Inflammatory macrophage (primary cell): ENCODE measurements at places on chromosomes 3 and 15.

DNA sequence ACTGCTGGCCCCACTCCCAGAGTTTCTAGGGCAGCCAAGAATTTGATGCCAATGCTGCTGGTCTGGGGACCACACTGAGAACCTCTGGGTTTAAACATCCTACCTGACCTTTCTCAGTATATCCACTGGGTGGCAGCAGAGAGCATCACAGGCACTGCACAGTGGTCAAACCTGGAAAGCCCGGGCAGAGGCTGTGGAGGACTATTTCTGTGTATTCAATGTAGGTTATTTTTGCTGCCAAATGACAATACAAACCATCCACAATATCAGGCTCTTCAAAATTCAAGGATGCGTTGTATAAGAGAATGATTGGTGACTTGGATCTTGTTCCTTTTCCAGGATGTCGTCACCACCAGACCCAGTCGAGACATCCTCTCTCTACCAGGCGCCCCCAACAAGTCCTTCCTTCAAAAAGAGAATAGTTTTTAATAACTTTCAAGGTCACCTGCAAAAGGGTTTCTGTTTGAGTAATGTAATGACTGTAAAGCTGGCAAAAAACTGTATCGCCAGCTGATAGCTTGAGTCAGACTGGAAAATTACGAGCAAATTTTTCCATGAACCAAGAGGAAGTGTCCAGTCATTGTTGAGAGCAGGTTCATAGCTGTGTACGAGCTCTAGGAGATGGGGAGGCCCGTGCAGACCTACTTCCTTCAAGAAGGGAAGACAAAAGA lies 30.5 kb upstream of the MYZAP start:
- peak; percentile 77 for DNase-seq

DNA sequence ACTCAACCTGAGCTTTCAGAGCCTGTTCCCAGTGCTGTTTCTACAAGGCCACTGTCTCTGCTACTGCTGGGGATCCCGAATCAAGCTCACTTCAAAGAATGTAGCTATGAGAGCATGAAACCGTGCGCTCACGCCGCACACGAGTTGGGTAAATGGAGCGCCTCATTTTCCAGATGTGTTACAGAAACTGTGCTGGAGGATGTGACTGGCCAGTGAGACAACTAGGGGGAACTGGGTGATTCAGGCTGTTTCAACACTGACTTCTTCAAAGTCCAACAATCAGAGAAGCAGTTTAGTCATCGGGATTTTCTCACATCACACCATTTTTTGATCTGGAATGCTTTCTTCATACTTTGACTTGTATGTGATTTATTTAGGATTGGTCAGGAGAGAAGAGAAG lies 3.5 kb downstream of the ZNF710 start:
- peak; percentile 94 for DNase-seq

- no peak for DNase-seq
These were observed 27.6 kb upstream of the UBP1 start for GRCh38 chr3:33467786-33468185.

DNA sequence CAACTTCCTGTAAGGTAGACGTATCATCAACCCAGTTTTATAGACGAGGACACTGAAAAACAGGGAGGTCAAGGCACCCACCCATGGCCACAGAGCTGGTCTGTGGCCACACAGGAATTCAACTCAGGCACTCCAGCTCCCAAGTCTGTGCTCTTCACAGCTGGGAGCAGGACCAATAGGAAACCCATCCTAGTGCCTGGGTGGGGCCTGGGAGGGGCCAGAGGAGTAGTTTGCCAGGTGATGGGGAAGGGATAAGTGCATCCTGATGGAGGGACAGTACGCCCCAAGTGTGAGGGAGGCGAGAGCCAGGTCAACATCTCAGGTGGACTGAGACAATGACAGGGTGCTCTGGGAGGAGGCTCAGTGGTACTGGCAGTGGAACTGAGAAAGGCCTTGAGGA lies 22.0 kb downstream of the KIF9 start:
- no peak for DNase-seq

DNA sequence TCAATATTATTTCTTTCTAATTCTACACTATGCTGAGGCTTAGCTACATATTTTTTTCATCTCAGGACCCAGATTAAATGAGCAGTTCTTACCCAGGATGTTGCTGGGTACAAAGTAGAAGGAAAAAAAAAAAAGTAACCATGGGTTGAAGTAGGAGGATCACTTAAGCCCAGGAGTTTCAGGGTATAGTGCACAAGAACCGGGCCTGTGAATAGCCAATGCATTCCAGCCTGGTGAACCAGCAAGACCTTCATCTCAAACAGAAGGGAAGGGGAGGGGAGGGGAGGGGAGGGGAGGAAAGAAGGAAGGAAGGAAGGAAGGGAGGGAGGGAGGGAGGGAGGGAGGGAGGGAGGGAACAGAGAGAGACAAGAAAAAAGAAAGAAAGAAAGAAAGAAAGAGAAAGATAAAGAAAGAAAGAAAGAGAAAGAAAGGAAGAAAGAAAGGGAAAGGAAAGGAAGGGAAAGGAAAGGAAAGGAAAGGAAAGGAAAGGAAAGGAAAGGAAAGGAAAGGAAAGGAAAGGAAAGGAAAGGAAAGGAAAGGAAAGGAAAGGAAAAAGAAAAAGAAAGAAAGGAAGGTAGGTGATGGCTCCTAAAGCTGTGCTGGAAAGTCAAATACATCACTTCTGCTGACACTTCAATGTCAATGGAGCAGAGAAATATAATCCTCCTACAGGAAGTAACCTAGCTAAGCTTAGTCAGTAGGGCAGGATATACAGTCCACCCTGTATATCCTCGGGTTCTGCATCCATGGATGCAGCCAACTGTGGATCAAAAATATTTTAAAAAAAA lies 206.8 kb upstream of the TGFBR2 start:
- no peak for DNase-seq

GRCh38 chr3:189629803-189630455 lies 1.3 kb upstream of the TP63 start:
- DNase-seq: no peak

DNA sequence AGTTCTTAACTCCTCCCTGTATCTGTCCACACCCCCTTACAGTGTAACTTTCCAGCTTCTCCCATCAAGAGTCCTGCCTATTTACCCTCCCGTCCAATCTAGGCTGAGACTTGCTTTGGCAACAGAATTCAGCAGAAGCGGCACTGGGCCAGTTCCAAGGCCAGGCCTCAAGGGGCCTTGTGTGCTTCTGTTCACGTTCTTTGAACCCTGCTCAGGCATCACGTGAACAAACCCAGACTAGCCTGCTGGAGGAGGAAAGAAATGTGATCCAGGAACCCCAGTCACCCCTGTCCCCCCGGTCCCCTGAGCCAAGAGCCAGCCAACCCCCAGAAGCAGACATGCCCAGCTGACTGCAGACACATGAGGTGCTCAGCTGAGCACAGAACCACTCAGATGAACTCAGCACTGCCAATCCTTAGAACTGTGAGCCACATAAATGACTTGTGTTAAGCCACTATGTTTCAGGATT lies 76.1 kb upstream of the DCLK3 start:
- DNase-seq: no peak

- no peak for DNase-seq
These were observed 94.2 kb upstream of the PPP2R3A start for GRCh38 chr3:135871311-135871710.

- DNase-seq: no peak
These were observed 202.5 kb downstream of the SATB1 start for GRCh38 chr3:18222686-18223085.

GRCh38 chr3:171129827-171130226 lies 103.3 kb upstream of the SLC2A2 start:
- DNase-seq: no peak

GRCh38 chr3:129482721-129483120 lies 42.7 kb downstream of the IFT122 start:
- no peak for DNase-seq

DNA sequence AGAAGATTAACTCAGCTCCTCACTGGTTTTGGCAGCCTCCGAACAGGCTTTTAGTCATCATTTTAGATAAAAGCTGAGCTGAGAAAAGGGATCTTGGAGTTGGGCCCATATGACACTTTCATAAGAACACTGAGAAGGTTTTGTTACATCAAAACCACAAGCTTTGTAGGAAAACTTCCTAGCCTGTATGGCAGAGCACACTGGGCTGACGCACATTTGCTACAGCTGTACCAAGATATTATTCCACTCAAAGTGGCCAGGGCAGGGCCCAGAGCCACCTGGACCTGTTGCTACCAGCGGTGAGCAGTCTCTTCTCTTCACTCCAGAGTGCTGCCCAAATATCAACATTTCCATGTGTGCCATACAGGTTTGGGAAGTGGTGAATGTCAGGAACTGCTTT lies 160.5 kb upstream of the CCDC54 start:
- no peak for DNase-seq

- DNase-seq: no peak
These were observed 854.5 kb upstream of the CFAP20DC start for GRCh38 chr3:59904296-59904695.

DNA sequence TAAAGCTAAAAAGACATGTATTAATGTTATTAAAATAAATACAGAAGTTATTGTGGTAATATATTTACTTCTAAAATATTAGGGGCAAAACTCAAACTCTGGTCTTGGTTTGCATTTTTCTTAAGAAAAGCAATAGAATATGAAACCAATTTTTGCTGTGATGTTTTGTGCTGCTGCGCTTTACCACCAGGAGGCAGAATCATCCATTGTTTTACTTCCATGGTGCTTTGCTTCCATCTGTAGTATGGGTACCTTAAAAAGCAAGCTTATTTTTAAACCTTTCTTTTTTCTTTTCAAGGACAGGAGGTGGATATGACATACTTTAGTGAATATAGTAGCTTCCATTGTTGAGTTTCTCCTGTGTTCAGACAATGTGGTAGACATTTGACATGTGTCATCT lies 46.6 kb upstream of the MRPL3 start:
- no peak for DNase-seq

DNA sequence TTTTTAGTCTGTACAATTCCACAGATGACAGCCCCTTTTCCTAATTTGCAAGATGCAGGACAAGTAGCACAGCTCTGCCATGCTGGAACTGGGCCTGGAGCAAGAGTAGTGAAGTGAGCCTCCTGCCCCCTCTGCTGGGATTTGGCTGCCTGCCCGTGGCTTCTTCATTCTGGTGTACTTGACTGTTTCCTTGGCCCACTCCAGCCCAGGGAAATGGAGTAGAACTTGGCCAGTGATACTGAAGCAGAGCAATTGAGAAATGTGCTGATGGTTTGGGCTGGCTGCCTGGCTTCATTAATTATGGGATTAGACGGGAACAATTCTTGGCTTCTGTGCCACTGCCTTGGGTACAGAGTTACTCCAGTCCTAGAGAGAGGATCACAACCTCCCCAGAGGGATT lies 2.8 kb downstream of the GPD1L start:
- no peak for DNase-seq

- no peak for DNase-seq
These were observed 17.1 kb downstream of the RTP4 start for GRCh38 chr3:187385296-187385695.

DNA sequence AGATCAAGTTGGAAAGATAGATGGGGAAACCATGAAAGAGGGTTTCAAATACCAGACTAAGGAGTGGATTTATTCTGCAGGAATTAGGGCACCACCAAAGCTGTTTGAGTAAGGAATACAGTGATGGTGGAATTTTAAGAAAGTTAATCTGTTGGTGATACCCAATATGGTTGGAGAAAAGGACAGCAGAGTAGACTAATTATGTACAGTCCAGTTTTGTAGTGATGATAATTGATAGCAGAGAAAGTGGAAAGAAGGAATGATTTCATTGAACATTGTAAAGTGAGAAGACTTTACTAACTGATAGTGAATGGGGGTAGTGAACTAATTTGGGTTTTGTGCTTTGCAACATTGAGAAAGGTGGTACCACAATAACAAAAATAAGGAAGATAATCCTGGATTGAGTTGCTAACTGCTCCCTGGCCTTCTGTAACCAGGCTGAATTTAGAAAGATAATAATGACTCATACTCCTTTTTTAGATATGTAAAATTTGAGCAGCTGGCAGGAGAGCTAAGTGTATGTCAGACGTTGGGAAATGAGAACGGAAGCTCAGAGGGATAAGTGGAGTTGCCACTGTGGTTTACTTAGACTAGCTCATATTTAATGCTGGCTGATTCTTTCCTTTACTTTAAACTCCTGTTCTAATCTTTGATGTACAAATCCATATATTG lies 16.9 kb downstream of the TCAIM start:
- peak; percentile 72 for DNase-seq

DNA sequence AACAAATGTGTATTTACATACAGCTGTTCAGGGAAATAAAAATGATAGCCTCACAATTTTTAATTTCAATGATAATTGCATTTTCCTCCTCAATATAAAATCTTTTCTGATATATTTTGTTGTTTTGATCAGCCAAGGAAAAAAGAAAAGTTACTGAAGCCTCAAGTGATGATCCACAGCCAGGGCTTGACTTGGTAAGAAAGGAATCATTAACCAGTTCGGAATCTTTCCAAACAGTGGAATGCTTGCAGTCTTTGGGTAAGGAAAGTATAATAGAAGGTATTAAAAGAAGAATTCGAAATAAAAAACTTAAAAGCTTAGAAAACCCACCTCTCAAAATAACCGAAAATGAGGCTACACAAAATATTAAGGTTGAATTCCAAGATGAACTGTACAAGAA lies 1.0 kb downstream of the TOPAZ1 start:
- DNase-seq: no peak

- DNase-seq: no peak
These were observed 17.4 kb downstream of the FYCO1 start for GRCh38 chr3:45978006-45978761.

GRCh38 chr15:88832820-88833730 lies 29.8 kb downstream of the ACAN start:
- no peak for DNase-seq

- peak; percentile 32 for DNase-seq
These were observed 3.0 kb downstream of the MYL3 start for GRCh38 chr3:46860017-46860809.

DNA sequence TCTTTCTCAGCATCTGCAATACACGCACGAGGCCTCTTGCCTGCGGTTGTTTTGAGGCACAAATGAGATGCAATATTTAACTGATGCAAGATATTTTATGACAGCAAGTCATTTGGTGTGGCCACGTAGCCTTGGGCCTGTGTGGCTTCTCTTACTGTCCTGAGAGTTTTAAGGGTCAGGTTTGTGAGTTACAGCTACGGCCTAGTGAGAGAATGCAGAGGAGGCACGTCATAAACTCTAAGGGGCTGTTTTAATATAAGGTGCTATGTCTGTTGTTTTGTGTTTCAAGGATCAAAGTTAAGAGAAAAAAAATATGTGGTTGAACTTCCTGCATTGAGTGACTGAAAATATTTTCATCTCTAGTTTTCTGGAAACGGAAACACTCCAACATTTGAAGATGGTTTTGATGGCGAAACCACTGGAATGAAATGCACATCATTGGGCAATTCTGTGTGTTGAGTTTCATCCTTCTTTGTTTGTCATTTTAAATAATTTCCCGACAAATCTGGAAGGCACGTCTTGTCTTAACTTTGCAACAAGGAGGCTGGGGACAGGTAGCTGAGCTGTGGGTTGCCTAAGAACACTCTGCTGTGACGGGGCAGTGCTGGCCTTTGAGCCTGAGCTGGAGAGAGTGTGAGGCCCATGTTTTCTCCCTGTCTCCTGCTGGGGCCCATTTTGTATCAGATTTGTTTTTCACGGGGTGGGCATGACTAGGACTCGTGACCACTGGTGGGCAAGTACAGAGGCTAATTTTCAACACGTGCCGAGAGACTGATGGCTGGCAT lies 5.1 kb downstream of the APBA2 start:
- DNase-seq: no peak

GRCh38 chr15:43795197-43795596 lies 3.1 kb downstream of the SERF2 start:
- DNase-seq: no peak
